Natural killer cell (primary cell): ENCODE measurements at places on chromosomes 3 and 15. TPM values are rescaled to one million over a fixed set of nuclear protein-coding genes. Genes with fewer than 3 reads are reported as not detected.

- DNase-seq = no peak
Measured at GRCh38 chr3:84987706-84988504, 29.1 kb downstream of the CADM2 start.

DNA sequence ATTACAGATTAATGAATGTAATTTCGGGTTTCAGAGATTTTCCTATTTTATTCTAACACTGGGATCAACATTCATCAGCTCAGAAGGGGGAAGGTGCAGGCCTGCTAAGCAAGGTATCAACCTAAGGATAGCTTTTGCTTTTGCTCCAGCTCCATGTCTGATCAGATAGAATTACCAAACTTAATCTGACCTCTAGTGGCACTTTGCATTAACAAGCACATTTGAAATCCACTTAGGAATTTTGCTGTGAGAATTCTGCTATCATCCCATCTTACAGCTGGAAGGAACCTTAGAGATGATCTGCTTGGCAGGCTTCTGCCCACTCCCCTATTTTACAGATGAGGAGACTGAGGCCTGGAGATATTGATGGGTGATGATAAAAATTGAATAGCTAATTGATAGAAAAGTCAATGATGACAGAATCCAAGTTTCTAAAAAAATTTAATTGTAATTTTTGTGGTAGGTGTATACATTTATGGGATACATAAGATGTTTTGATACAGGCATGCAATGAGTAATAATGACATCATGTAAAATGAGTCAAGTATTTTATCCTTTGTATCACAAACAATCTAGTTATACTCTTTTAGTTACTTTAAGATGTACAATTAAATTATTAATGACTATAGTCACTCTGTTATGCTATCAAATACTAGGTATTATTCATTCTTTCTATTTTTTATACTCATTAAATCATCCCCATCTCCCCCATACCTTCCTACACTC, 209.2 kb upstream of the ZPLD1 start:
- no peak for DNase-seq

GRCh38 chr3:81336470-81336869, 425.0 kb downstream of the GBE1 start:
- DNase-seq = no peak

DNA sequence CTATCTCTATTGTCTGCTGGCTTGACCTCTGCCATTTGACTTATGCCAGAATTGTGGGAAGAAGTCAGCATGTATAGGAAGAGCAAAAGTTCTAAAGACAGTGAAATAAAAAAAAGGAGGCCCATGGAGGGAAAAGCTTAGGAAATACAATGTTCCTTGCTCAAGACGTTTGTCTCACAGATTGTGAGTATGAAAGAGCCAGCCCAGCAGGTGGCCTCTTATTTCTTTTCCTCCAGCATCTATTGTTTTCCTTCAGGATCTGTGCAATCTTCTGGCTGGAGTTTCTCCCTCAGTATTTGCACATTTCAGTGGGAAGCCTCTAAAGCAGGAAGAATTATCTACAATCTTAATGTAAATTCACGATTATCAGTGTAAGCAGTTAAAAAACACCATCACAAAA, 43.7 kb downstream of the ZDHHC3 start:
- no peak for DNase-seq

DNA sequence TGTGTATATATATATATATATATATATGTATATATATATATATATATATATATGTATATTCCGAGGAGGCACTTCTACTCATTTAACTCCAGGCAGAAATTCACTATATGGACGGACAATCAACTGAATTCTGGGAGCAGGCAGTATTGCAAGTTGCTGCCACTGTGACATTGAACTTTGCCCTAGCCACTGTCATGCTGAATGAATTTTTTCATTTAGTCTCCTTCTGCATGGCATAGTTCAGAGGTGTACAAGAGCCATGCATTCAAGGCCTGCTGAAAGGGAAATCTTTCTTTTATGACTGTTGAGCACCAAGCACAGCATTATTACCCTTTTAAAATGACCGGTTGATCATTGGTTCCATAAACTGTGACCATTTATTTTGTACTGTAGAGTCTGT, 176.2 kb upstream of the THRB start:
- DNase-seq = no peak

DNA sequence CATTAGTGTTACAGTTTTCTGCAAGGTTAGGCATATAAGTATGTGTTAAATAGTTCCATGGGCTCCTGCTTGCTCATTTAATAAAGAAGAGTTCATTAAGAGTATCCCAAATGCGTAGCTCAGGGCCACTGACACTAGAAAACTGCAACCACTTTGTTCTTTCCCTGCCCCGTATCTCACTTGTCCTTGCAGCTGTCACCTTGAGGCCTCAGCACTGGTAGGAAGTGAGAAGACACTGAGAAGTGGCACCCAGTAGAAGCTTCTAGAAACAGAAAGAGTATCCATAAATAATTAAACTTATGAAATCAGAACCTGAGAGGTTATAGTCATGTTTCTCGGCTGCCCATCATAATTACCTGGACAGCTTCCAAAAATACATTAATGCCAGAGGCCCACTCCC, 266.0 kb downstream of the KCNMB2 start:
- no peak for DNase-seq

DNA sequence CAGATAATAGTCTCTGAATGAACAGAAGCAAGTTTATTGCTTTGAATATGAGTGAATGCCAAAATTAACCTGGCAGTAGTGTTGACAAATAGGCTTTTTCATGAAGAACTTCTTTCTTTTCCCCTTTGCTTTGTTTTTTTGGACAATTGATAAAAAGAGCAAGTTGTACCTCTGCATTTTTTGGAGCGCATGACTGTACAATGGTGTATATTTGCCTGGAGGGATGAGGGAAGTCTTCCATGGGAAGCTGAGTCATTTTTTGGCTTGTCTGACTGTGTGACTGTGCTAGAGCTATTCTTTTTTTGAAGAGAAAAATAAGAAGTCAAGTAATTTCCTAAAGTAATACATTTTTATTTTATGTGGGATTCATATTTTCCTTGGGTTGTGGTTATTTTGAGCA, 186.9 kb downstream of the KLHL25 start:
- no peak for DNase-seq

DNA sequence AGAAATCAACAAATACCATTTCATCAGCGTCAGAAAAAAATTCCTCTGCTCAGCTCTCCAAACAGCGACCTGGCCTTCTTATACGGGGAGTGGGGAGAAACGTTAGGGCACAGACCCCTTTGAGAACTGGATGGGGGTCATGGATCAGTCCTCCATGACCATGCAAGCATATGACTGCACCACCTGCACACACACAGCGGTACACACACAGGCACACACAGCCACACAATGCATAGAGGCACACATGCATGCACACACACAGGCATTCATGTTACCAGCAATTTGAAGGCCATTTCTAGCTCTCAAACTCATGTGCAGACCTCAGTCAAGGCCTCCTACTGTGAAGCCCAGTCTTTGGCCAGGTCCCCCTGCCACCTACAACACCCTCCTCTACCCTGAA, 50.2 kb downstream of the SLC41A3 start:
- DNase-seq = no peak

DNA sequence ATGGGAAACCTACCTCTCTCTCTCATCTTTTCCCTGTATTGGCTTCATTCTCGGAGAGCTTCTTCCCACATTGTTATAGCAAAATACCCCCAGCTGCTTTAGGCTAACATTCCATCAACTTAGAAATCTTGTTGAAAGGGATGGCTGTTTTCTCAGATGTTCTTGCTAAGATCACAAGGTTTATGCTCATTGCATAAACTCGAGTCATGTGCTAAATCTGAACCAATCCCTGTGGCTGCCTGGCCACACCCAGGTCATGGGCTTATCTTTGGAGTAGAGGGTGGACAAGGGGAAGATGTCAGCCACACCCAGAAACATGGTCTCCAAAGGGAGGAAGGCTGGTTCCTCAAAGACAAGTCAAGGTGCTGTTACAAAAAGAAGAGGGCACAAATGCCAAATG, 150.6 kb upstream of the UMPS start:
- no peak for DNase-seq

GRCh38 chr3:11367143-11367693, 95.0 kb downstream of the ATG7 start:
- no peak for DNase-seq

- no peak for DNase-seq
Measured at GRCh38 chr3:159650726-159651125, 337.9 kb upstream of the IL12A start.

- DNase-seq = no peak
Measured at GRCh38 chr3:74590620-74591262, 23.7 kb downstream of the CNTN3 start.

GRCh38 chr3:138263104-138263503, 66.5 kb downstream of the NME9 start:
- DNase-seq = no peak

DNA sequence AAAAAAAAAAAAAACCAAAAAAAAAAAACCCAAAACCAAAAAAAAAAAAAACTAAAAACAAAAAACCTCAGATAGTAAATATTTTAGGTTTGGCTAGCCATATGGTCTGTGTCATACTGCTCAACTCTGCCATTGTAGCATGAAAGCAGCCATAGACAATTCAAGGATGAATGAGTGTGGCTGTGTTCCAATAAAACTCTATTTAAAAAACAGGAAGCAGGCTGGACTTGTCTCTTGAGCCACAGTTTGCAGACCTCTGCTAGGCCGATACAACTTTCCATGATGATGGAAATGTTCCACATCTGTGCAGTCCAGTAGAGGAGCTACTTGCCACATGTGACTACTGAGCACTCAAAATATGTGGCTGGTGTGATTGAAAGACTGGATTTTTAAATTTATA, 11.1 kb downstream of the EFCAB12 start:
- DNase-seq = no peak

- no peak for DNase-seq
Measured at GRCh38 chr15:45784656-45785055, 149.8 kb downstream of the SQOR start.

- no peak for DNase-seq
Measured at GRCh38 chr3:29751647-29752314, 470.9 kb downstream of the RBMS3 start.

DNA sequence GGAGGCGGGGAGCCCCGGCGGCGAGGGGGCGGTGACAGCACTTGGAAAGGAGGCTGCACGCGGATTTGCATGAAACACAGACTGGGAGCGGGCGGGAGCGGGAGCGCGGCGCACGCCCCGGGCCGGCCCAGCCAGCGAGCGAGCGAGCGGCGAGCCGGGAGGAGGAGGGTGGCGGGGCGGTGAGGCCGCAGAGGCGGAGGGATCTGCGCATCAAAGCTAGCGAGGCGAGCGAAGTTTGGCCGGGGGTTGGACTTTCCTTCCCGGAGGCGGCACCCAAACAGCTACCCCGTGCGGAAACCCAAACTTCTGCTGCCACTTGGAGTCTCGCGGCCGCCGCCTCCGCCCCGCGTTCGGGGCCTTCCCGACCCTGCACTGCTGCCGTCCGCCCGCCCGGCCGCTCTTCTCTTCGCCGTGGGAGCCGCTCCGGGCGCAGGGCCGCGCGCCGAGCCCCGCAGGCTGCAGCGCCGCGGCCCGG, at the start of gene SMAD3:
Gene SMAD3, plus strand, starts transcription at position 72 of the 475 bp plus-strand sequence. CDS start 553 bp downstream, outside the sequence.
- DNase-seq = peak; percentile 64

Gene FSTL1
- total RNA-seq = 1.1 TPM

Gene TUSC7
- not detected for total RNA-seq

Gene CNTN3
- not detected for total RNA-seq

Gene CEP152
- total RNA-seq = 11.4 TPM

Gene LRRK1
- total RNA-seq = 1.2 TPM

Gene GPR160
- 5.5 TPM for total RNA-seq

Gene MITF
- 0.23 TPM for total RNA-seq
